ENCODE measurements at places on chromosomes 11 and 22. TPM values are rescaled to one million over a fixed set of nuclear protein-coding genes. Genes with fewer than 3 reads are reported as not detected.

The GGTLC2 gene
- total RNA-seq, result not detected

The POU2AF2 gene
- not detected for total RNA-seq

The MIOX gene
- 3.9 TPM for total RNA-seq

The MRGPRE gene
- not detected for total RNA-seq

- no peaks in the 10 kb centered on the region for H3K36me3 ChIP-seq
- no peak for DNase-seq
- peaks cover 25% of the 10 kb centered on the region for H3K4me1 ChIP-seq
- no peak overlapping the region for H3K4me3 ChIP-seq
Observed at GRCh38 chr22:22179858-22180257, 64.7 kb upstream of the VPREB1 start.

- H3K4me3 ChIP-seq, result no peak overlapping the region
- no peaks in the 10 kb centered on the region for H3K36me3 ChIP-seq
- no peaks in the 10 kb centered on the region for H3K27me3 ChIP-seq
- DNase-seq, result no peak
Observed at GRCh38 chr11:102017026-102017425, 30.2 kb upstream of the CFAP300 start.

DNA sequence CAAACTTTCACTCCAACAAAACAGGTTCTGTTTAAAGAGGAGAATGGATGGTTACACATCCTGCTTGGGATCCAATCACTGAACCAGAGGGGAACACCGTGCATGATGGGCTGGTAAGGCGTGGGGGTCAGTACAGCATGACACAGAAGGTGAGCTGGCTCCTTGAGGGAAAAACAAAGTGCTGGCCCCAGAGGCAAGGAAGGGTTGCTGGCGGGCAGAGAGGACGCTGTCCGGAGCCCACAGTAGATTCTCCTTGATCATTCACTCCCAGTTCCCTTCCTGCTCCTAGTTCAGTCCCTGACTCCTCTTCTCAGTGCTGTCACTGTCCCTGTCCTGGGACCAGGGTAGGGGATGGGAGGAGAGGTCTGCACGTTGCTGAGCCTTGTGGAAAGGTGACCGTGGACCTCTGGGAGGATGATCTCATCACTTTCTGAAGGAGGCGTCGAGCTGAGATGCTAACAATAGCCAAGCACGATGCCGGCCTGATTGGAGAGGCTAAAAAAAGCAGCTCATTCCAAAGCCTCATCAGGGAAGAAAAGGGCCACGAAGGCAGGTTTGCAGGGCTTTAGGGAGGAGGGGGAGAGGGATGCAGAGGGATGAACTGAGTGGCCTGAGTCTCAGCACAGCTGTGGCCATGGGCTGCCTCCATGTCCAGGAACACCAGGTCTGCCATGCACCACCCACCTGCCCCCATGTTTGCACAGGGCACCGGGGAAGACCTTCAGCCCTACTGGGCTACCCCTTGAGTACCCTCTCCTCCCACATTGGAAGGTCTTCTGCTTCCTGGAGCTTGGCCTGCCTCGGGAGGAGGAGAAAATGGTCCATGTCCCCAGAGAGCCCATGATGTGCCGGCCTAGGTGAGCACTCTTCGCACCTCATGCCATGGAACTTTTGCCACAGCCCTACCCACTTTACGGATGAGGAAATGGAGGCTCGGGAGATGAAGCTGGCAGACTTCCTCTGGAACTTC lies 72.7 kb upstream of the RTL6 start:
- no peak overlapping the region for H3K27ac ChIP-seq
- H3K4me1 ChIP-seq, result no peaks in the 10 kb centered on the region
- DNase-seq, result no peak
- H3K36me3 ChIP-seq, result no peaks in the 10 kb centered on the region
- no peaks in the 10 kb centered on the region for H3K27me3 ChIP-seq
- H3K4me3 ChIP-seq, result no peak overlapping the region
